ENCODE measurements at places on chromosomes 7 and 10. TPM values are rescaled to one million over a fixed set of nuclear protein-coding genes. Genes with fewer than 3 reads are reported as not detected.

SPDYE8 gene
- total RNA-seq, result not detected

REEP3 gene
- total RNA-seq, result 68.2 TPM

C10orf143 gene
- total RNA-seq, result 0.65 TPM

RNF133 gene
- 1.1 TPM for total RNA-seq

RPEL1 gene
- total RNA-seq, result 0.32 TPM

PDSS1 gene
- 8.1 TPM for total RNA-seq

CAMK1D gene
- total RNA-seq, result 0.32 TPM

LSM5 gene
- total RNA-seq, result 91.6 TPM

FOXL3 gene
- total RNA-seq, result not detected

ZNF425 gene
- 1.2 TPM for total RNA-seq

PLXNA4 gene
- 0.15 TPM for total RNA-seq

GOLGA7B gene
- not detected for total RNA-seq

CCL26 gene
- not detected for total RNA-seq

RNLS gene
- 3.2 TPM for total RNA-seq

MRLN gene
- not detected for total RNA-seq

MSS51 gene
- total RNA-seq, result 0.65 TPM

PTPRN2 gene
- 0.32 TPM for total RNA-seq

DNTT gene
- not detected for total RNA-seq

TBL2 gene
- total RNA-seq, result 77.0 TPM

GRID1 gene
- total RNA-seq, result not detected

PLAC9 gene
- total RNA-seq, result 2.9 TPM

PNLIPRP2 gene
- not detected for total RNA-seq

OPALIN gene
- total RNA-seq, result not detected

SFR1 gene
- 16.4 TPM for total RNA-seq

CARD11 gene
- 1.7 TPM for total RNA-seq

KRIT1 gene
- total RNA-seq, result 40.4 TPM

GDF2 gene
- total RNA-seq, result not detected

TMEM213 gene
- total RNA-seq, result not detected

NPFFR1 gene
- total RNA-seq, result not detected

SLC29A4 gene
- 2.6 TPM for total RNA-seq

SLC18A3 gene
- not detected for total RNA-seq

GDF10 gene
- total RNA-seq, result under 0.01 TPM

NKX1-2 gene
- total RNA-seq, result not detected

MCMBP gene
- 85.3 TPM for total RNA-seq

TMEM225B gene
- under 0.01 TPM for total RNA-seq

NEUROD6 gene
- total RNA-seq, result not detected

TAS2R5 gene
- total RNA-seq, result 0.32 TPM

TMEM130 gene
- not detected for total RNA-seq

STEAP1B gene
- 124 TPM for total RNA-seq

SPDYE9 gene
- total RNA-seq, result not detected

TSPAN12 gene
- total RNA-seq, result 16.2 TPM

CADPS2 gene
- total RNA-seq, result 47.7 TPM
